ENCODE measurements at places on chromosomes 1 and 21. TPM values are rescaled to one million over a fixed set of nuclear protein-coding genes. Genes with fewer than 3 reads are reported as not detected.

The ACADM gene
- 43.6 TPM for total RNA-seq

The CCDC17 gene
- 0.26 TPM for total RNA-seq

The OR2L5 gene
- not detected for total RNA-seq

The SPATA21 gene
- 0.03 TPM for total RNA-seq

The SLC25A34 gene
- total RNA-seq, result 0.43 TPM

The HPDL gene
- total RNA-seq, result 3.8 TPM

The STIL gene
- total RNA-seq, result 8.6 TPM

The CD48 gene
- total RNA-seq, result not detected

The RNU1-4 gene
- 44.9 TPM for total RNA-seq

The APP gene
- total RNA-seq, result 258 TPM

The PDZK1 gene
- 0.95 TPM for total RNA-seq

The S100A16 gene
- total RNA-seq, result 543 TPM

The DIO1 gene
- total RNA-seq, result not detected

The NGF gene
- 0.38 TPM for total RNA-seq

The OR2T33 gene
- total RNA-seq, result not detected

The PLA2G2D gene
- not detected for total RNA-seq

The OLIG2 gene
- 0.07 TPM for total RNA-seq

The TRIM67 gene
- total RNA-seq, result 0.17 TPM

The ADIPOR1 gene
- total RNA-seq, result 55.5 TPM

The USH2A gene
- not detected for total RNA-seq

The HTR1D gene
- total RNA-seq, result 11.4 TPM

The TARBP1 gene
- total RNA-seq, result 10.7 TPM
